ENCODE measurements at places on chromosomes 7 and 10.

- DNase-seq: peak; percentile 86
Observed at GRCh38 chr7:130960208-130960988, 226.4 kb upstream of the KLF14 start.

DNA sequence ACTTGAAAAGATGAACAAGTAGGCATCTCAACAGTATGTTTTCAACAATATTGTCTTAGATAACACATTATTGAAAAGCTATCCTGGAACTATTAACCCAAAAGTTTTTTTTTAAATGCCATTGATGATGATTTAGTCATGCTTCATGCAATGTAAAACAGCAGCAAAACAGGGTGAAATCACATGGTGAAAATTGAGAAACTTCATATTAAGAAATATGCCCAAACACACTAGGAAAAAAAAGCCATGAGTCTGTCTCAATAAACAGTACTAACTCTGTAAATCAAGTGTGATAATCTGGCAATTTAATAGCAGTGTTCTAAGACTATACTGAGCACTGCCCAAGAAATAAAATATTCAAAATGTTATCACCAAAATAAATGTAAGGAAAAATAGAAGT is 613.1 kb downstream of the KCNMA1 start:
- no peak for DNase-seq

GRCh38 chr7:74479961-74480829 is 26.5 kb downstream of the GTF2IRD1 start:
- no peak for DNase-seq

GRCh38 chr10:12299222-12299965 is 50.0 kb upstream of the CAMK1D start:
- DNase-seq: no peak

- DNase-seq: no peak
Observed at GRCh38 chr7:137877027-137877675, 30.4 kb upstream of the DGKI start.

- no peak for DNase-seq
Observed at GRCh38 chr10:10911471-10911921, 106.2 kb upstream of the CELF2 start.

DNA sequence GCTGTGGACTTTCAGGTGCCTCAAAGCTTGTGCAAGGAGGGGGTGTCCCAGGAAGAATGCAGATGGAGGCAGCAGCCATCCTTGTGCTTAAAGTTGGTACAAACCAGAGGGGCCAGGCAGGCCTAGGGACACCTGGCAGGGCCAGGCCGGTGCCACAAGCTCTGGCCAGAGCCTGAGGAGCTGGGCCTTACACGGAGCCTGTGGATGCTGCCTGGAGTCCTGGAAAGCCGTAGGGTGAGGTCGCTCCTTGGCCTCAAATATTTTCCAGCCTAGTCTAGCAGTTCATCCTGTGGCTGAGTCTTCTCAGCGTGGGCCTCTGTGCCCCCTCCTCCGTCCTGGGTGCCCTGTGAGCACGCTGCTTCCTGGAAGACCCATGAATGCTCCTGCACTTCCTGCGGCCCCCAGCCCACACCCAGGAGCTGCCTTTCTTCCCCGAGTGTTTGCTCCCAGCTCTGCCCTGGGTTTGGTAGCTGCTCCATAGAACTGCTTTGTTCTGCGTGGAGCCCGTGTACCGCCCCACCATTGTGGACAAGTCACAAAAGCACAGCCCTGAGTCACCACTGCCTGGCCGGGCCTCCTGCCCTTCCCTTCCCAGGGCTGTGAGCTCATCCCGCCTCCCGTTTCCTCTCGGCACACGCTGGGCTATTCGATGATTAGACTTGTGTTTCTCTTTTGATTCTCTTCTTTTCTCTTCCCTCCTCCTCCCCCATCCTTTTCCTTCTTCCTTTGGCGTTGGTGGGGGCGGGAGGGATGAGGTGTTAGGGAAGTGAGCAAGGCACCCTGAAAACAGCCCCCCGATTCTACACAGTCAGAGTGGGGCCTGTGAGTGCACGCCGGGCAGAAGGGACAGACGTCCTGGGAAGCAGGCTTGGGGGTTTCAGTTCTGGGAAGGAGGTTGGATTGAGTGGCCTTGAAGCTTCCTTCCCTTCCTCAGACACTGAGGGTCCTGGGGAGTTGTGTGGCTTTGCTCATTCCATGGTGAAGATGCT is 73.2 kb upstream of the SHH start:
- no peak for DNase-seq
